ENCODE measurements at places on chromosomes 7 and 10.

GRCh38 chr7:156651474-156651873 is 10.9 kb downstream of the RNF32 start:
- DNase-seq = no peak

GRCh38 chr7:5625938-5626337 is 155.5 kb downstream of the RNF216 start:
- no peak for DNase-seq

DNA sequence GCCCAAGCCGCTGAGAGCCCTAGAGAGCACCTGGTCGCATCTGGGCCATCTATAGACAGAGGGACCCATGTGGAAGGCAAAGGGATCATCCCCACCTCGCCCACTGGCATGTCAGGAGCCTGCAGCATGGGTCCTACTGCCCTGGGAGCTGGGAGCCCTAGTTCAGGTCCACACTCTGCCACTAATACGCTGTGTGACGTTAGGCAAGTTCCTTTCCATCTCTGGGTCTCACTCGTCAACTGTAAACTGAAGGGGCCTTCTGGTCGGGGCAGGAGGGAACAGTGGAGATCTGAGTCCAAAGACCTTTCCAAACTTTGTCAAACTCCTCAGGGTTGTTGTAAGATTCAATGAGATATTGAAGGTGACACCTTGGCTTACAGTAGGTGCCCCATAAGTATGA is 23.4 kb downstream of the UNC5B start:
- no peak for DNase-seq

DNA sequence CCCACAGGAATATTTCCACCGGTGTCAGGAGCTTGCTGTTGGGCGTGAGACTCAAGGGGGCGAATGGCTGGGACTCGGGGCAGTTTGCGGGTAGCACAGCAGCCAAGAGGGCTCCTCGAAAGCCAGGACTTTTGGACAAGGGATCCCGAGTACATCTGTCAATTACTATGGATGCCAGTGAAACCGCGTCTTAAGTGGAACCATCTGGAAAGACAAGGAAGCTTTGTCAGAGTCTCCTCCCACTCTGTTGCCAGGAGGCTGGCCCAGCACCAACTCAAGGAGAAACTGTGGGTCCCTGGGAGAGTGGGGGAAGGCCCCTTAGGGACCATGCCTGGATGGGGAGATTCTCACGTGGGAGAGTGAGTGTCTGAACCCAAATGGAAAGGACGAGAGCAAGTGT is 57.1 kb downstream of the C10orf143 start:
- DNase-seq = no peak

- DNase-seq = no peak
These were observed 77.1 kb downstream of the SEC23IP start for GRCh38 chr10:119969609-119970008.

DNA sequence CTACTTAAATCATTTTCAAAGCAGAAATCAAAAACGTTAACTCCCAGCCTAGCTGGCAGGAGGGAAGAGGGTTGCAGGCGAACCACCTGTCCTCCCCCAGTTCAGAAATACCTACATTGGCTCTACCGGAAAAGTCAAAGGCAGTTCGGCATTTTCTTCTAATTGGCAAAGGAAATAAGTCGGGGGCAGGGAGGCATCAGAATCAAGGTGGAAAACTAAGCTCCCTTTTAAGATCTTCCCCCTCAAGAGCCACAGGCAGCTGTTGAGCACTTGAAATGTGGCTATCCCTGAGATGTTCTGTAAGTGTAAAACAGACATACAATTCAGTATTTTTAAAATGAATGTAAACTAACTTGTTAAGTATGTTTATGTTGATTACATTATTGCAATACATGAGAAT is 957 bp upstream of the ELMO1 start:
- no peak for DNase-seq

- no peak for DNase-seq
These were observed 4.7 kb downstream of the MYL10 start for GRCh38 chr7:101624246-101625001.

- no peak for DNase-seq
These were observed 160.2 kb downstream of the CREB5 start for GRCh38 chr7:28572321-28573058.

DNA sequence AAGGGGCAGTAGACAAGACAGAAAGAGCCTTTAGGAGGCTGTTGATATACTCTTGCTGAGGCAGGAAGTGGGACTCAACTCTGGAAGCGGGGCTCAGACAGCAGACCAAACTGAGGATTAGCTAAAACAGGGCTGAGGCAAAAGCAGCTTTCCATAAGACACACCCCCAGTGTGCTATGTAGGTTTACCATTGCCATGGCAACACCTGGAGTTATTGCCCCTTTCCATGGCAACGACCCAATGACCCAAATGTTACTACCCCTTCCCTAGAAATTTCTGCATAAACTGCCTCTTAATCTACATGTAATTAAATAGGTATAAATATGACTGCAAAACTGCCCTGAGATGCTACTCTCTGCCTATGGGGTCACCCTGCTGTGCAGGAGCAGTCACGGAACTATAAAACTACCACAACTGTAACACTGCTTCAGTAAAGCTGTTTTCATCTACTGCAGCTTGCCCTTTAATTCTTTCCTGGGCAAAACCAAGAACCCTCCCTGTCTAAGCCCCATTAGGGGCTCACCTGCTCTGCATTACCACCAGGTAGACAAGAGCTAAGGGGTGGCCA is 348.4 kb upstream of the PODXL start:
- no peak for DNase-seq

GRCh38 chr7:112743811-112744210 is 46.4 kb downstream of the TMEM168 start:
- DNase-seq = no peak

- DNase-seq = peak; percentile 43
These were observed 32.8 kb downstream of the NOD1 start for GRCh38 chr7:30445770-30446169.

- no peak for DNase-seq
These were observed 7.2 kb downstream of the GNB2 start for GRCh38 chr7:100680576-100681271.

GRCh38 chr10:119313644-119314043 is 106.3 kb downstream of the GRK5 start:
- no peak for DNase-seq

DNA sequence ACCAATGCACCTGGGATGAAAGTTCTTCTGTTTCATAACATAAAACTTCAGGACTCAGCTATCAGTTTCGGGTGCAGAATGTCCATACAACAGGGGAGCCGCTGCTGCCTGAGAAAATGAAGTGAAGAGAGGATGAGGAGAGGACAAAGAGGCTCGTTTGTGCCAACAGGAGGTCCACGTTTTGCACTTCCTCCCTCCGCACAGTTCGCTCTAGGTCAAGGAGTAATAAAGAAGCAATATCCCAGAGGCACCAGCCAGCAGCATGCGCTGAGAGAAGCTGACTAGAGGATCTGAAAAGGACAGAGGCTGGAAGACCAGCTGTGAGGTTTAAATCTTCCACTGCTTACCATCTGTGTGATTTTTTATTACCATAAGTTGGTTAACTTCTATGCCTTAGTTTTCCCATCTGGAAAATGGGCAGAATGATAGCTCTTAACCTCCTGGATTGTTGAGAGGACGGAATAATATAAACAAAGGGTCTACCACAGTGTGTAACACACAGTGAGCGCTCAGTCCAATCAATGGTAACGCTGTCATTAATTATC is 709 bp downstream of the GPAM start:
- DNase-seq = no peak

DNA sequence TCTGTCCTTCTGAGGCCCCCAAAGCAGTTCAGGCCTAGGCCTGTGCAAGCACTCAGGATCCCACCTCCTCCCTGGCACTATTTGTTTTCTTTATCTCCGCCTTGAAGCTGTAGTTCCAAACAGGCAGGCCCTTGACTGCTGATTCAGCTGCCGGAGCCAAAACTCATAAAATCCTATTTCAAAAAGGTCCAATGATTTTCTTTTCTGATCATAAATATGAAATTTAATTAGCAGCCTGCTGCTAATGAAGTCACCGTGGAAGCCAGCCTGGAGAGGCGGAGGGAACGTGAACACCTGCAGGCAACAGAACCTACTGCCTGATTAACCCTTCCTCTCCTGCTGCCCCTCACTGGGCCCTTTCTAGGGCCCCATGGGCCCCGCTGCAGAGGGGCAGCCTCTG is 60.1 kb downstream of the CARD11 start:
- no peak for DNase-seq

DNA sequence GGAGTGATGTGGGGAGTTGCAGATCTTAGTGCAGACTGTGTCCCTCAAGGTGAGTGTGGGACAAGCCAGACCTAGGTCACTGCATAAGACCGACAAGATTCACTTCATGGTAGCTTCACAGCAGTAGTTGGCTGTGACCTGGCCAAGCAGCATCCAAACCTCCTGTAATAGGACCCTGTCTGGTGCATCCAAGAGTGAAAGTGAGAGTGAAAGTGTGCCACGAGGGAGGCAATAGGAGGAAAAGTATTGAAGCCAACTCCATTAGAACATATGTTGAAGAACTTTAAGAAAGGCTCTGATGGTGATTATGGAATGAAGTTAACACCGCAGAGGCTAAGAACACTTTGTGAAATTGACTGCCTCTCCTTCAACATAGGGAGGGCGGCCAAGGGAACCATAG is 7.8 kb upstream of the ZNF33B start:
- no peak for DNase-seq

- DNase-seq = no peak
These were observed 475.4 kb upstream of the IGFBP3 start for GRCh38 chr7:46396481-46396880.

- no peak for DNase-seq
These were observed 17.8 kb downstream of the ENO4 start for GRCh38 chr10:116866987-116867595.

GRCh38 chr10:103120977-103121735 is 71.9 kb downstream of the NT5C2 start:
- DNase-seq = no peak

DNA sequence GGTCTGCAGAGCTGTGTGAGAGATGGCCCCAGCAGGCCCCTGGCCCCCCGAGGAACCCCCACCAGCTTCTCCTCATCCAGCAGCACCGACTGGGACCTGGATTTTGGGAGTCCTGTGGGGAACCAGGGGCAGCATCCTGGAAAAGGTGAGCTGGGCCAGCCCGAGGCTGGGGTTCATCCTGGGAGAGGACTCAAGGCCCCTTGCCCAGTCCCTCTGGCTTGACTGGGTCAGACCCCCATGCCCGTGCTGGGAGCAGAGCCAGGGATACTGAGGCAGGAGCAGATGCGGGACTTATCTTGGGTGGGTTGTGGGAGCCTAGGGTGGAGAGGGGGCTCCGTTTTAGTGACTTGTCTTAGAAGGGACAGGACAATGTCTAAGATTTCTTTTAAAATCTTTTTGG is 47.5 kb downstream of the ZNF467 start:
- DNase-seq = no peak

- no peak for DNase-seq
These were observed 149.3 kb downstream of the POU6F2 start for GRCh38 chr7:39127058-39127457.

All from activated T-cell treated with anti-CD3 and anti-CD28 coated beads for 4 hours (primary cell).